Uterus (tissue), 4 donors: ENCODE measurements at places on chromosomes 2 and 18. TPM values are rescaled to one million over a fixed set of nuclear protein-coding genes. Genes with fewer than 3 reads are reported as not detected.

The FIGLA gene
- not detected for total RNA-seq

The LRRTM1 gene
- not detected for total RNA-seq

The MYO1B gene
- total RNA-seq, result 42.6 TPM

DNA sequence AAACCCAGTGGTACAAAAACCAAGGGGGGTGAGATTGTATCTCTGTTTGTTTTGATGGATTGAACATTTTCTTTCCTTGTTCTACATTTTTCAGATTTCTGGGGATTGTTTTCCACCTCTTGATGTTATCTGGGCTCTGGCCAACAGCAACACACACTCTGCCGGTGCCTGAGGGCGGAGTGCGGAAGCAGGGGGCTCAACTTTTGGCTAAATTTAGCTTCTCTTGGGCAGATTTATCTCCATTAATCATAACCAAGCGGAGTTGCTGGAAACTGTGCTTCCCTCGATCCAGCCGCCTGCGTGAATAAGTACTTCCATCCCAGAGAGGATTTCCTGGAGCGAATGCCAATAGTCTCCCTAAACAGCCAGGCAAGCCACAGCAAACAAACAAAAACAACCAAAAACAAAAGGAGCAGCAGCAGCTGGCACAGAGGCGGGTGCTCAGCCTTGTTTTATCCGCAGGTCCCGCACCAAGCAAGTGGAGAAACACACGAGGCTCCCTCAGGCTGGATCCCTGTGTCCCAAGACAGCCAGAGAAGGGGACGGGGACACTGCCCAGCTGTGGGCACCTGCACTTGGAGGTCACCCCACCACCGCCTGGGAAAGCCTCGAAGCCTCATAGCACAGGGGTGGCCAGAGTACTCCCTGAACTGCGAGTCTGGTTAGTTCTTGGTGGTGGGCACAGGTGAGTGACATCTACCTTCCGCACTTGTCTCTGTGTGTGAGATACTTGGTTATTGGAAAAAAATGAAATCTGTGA, 143.4 kb downstream of the NDUFA10 start:
- peak overlapping the region; percentile 47 for H3K27ac ChIP-seq
- no peaks in the 10 kb centered on the region for H3K36me3 ChIP-seq
- H3K4me3 ChIP-seq, result no peak overlapping the region
- DNase-seq, result peak; percentile 36

- no peak overlapping the region for H3K27ac ChIP-seq
- no peaks in the 10 kb centered on the region for H3K4me1 ChIP-seq
- no peak for DNase-seq
- no peak overlapping the region for H3K4me3 ChIP-seq
Measured at GRCh38 chr2:24055750-24056149, 6.2 kb downstream of the FKBP1B start.

- no peak overlapping the region for H3K4me3 ChIP-seq
- no peak overlapping the region for H3K27ac ChIP-seq
- H3K4me1 ChIP-seq, result no peaks in the 10 kb centered on the region
- DNase-seq, result no peak
- no peaks in the 10 kb centered on the region for H3K27me3 ChIP-seq
Measured at GRCh38 chr2:23065936-23066335, 319.0 kb upstream of the KLHL29 start.

The PLGLB1 gene
- 4.9 TPM for total RNA-seq

The EFEMP1 gene
- total RNA-seq, result 296 TPM

GRCh38 chr2:200136655-200137054, 169.8 kb upstream of the SPATS2L start:
- H3K27ac ChIP-seq, result no peak overlapping the region
- H3K4me1 ChIP-seq, result no peaks in the 10 kb centered on the region
- no peaks in the 10 kb centered on the region for H3K36me3 ChIP-seq
- no peak overlapping the region for H3K4me3 ChIP-seq
- no peaks in the 10 kb centered on the region for H3K27me3 ChIP-seq
- no peak for DNase-seq

- DNase-seq, result peak; percentile 24
- H3K27ac ChIP-seq, result peak within 1 kb of the TSS; percentile 70
- no peaks in the 10 kb centered on the region for H3K27me3 ChIP-seq
- peak within 1 kb of the TSS; percentile 53 for H3K4me3 ChIP-seq
Measured at GRCh38 chr2:234496835-234497593, at the start of gene ARL4C. Gene ARL4C, minus strand, starts transcription at chr2:234497081. Its CDS starts 495 bp downstream, at chr2:234496586.

The M1AP gene
- not detected for total RNA-seq

DNA sequence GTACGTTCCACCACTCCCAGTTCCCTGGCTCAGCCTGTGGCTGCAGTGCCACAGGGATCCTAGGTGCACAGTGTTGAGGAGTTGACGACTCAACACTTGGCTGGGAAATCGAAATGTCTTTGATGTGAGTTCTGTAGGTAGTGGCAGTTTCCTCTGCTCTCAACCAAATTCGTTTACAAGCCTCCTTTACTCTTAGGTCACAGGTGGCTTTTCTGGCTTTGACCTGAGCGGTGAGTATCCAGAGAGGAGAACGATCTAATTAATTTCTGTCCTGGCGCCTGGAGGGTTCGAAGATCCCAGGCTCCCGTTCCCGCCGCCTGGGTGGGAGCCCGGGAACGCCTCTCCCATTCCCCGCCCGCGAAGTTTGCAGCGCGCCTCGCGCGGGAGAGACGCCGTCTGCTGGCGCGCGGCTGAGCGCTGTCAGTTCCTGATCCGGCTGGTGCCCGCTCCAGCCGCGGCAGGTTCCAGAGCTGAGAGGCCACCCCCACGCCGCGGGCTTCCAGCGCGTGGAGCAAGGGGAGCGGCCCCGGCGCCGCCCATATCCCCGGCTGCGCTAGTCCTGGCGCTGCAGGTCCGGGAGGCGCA, at the start of gene LAMA3:
LAMA3 (plus strand) TSS at position 423 of the 585 bp plus-strand sequence. CDS start 231 bp downstream, outside the sequence.
- H3K36me3 ChIP-seq, result no peaks in the 10 kb centered on the region
- no peaks in the 10 kb centered on the region for H3K4me1 ChIP-seq
- H3K4me3 ChIP-seq, result peak within 1 kb of the TSS; percentile 58
- DNase-seq, result peak; percentile 68
- peak within 1 kb of the TSS; percentile 81 for H3K27ac ChIP-seq

The DDX18 gene
- 30.2 TPM for total RNA-seq

GRCh38 chr2:118168615-118169014, 80.3 kb downstream of the INSIG2 start:
- no peaks in the 10 kb centered on the region for H3K4me1 ChIP-seq
- H3K4me3 ChIP-seq, result no peak overlapping the region
- no peak for DNase-seq
- H3K27me3 ChIP-seq, result no peaks in the 10 kb centered on the region

DNA sequence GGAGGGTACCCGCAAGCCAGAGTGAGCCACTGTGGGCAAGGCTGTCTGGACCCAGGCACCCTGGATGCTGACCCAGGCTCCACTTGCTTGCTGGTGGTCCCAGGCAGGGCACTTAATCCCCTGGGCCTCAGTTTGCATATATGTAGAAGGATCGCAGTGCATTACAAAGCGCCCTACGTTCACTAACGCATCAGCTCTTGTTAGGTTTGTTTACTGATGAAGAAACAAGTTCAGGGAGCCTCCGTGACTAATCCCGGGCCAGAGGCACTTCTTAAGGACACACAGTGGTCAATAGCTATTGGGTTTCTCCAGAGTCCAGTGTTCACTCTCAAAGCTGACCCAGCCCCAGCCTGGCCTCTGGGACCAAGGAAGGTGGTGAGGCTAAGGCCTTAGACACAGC, 70.2 kb downstream of the LBH start:
- H3K27me3 ChIP-seq, result no peaks in the 10 kb centered on the region
- H3K36me3 ChIP-seq, result no peaks in the 10 kb centered on the region
- H3K4me1 ChIP-seq, result no peaks in the 10 kb centered on the region

The ACKR3 gene
- 18.0 TPM for total RNA-seq

GRCh38 chr2:71125506-71126294, 4.3 kb downstream of the MCEE start:
- H3K36me3 ChIP-seq, result no peaks in the 10 kb centered on the region
- no peak for DNase-seq
- H3K27ac ChIP-seq, result no peak overlapping the region
- no peaks in the 10 kb centered on the region for H3K4me1 ChIP-seq

The HOXD12 gene
- 0.76 TPM for total RNA-seq

The ANO7 gene
- not detected for total RNA-seq

DNA sequence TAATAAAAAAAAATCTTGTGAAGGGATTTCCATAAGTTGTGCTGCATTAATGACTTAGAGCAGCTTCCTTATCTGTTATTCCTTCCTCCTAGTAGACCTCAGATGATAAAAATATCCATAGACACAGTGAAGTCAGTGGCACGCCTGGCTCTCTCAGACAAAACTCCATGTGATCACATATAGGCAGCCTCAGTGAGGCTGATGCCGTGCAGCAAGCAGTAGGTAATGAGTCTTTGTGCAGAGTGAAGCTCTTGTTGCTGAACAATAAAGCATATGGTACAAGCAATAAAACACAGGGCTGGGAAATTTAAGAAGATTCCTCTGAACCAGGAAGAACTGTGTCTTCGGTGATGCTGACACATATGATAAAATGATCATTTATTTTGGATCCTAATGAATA, 102.7 kb downstream of the CSRNP3 start:
- peak overlapping the region; percentile 34 for H3K27ac ChIP-seq
- H3K36me3 ChIP-seq, result no peaks in the 10 kb centered on the region
- no peaks in the 10 kb centered on the region for H3K4me1 ChIP-seq
- no peak for DNase-seq
- H3K4me3 ChIP-seq, result no peak overlapping the region

The LRPPRC gene
- total RNA-seq, result 89.6 TPM

- no peak overlapping the region for H3K4me3 ChIP-seq
- H3K36me3 ChIP-seq, result no peaks in the 10 kb centered on the region
- no peaks in the 10 kb centered on the region for H3K27me3 ChIP-seq
- no peaks in the 10 kb centered on the region for H3K4me1 ChIP-seq
Measured at GRCh38 chr2:26989156-26989555, 18.7 kb downstream of the MAPRE3 start.

DNA sequence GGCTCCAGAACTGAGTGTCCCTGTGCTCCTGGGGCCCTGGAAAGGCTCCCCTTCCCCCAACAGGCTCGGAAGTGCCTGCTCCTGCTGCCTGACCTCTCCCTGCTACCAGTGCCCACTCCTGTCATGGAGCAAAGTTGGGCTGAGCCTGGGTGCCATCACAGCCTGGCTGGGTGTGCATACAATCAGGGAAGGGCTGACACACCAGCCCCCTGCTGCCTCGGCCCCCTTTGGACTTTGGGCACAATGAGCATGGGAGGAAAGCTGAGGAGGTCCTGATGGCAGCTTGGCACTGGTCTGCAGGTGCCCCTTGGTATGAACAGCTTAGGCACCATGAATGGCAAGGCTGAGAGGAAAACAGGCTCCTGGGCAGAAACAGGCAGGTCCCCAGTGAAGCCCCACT, 405.0 kb downstream of the PID1 start:
- H3K36me3 ChIP-seq, result no peaks in the 10 kb centered on the region
- H3K4me1 ChIP-seq, result no peaks in the 10 kb centered on the region
- H3K27me3 ChIP-seq, result no peaks in the 10 kb centered on the region
- no peak overlapping the region for H3K4me3 ChIP-seq

DNA sequence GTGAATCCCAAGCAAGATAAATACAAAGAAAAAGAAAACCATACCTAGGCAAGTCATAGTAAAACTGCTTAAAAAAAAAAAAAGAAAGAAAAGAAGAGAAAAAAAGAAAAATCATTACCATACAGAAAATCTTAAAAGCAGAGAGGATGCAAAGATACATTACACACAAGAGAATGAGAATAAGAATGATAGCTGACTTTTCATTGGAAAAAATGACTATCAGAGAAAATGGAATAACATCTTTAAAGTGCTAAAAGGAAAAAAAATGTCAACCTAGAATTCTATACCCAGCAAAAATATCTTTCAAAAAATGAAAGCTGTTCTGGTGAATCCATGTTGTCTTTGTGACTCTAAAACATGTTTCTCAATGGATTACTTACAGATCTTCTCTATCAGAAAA, 66.2 kb downstream of the REEP1 start:
- no peak overlapping the region for H3K4me3 ChIP-seq
- no peak overlapping the region for H3K27ac ChIP-seq
- H3K27me3 ChIP-seq, result no peaks in the 10 kb centered on the region
- no peaks in the 10 kb centered on the region for H3K36me3 ChIP-seq
- H3K4me1 ChIP-seq, result no peaks in the 10 kb centered on the region
- no peak for DNase-seq

DNA sequence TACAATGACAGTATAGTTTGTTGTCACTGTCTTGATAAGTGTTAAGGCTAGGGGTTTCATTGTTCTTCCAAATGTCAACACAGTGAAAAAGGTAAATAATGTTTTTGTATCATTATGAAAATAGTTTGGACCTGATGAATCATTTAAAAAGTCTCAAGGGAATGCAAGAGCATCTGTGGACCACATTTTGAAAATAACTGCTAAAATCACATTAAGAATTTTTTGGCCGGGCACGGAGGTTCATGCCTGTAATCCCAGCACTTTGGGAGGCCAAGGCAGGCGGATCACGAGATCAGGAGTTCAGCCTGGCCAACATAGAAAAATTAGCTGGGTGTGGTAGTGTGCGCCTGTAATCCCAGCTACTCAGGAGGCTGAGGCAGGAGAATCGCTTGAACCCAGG, 10.3 kb downstream of the SCN1A start:
- DNase-seq, result no peak
- no peaks in the 10 kb centered on the region for H3K27me3 ChIP-seq
- H3K4me3 ChIP-seq, result no peak overlapping the region
- H3K36me3 ChIP-seq, result no peaks in the 10 kb centered on the region
- no peaks in the 10 kb centered on the region for H3K4me1 ChIP-seq
- no peak overlapping the region for H3K27ac ChIP-seq

GRCh38 chr18:42459873-42460272, 504.8 kb downstream of the PIK3C3 start:
- H3K36me3 ChIP-seq, result no peaks in the 10 kb centered on the region
- no peaks in the 10 kb centered on the region for H3K4me1 ChIP-seq
- H3K27ac ChIP-seq, result no peak overlapping the region
- no peaks in the 10 kb centered on the region for H3K27me3 ChIP-seq

DNA sequence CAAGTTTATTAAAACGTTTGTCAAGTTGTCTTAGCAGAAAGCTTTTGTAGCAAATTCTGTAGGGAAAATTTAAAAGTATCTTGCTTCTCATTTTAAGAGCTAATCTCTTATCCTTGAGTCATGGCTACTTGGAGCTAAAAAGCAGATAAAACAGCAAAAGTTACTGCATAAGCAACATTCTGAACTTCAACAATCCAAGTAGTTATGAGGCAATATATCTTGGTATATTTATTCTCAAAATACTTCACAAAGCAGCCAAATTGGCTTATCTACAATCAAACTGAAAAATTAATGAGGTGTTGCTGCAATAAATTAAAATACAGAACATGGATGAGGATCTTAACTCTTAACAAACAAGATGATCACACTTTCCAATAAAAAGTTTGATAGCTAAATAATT, 306.5 kb downstream of the PIEZO2 start:
- no peak overlapping the region for H3K4me3 ChIP-seq
- no peak overlapping the region for H3K27ac ChIP-seq
- no peaks in the 10 kb centered on the region for H3K4me1 ChIP-seq
- DNase-seq, result no peak

- peaks cover 14% of the 10 kb centered on the region for H3K4me1 ChIP-seq
- peak overlapping the region; percentile 99 for H3K27ac ChIP-seq
- peak; percentile 38 for DNase-seq
- H3K36me3 ChIP-seq, result no peaks in the 10 kb centered on the region
- H3K27me3 ChIP-seq, result no peaks in the 10 kb centered on the region
Measured at GRCh38 chr2:86622519-86623042, 1.1 kb downstream of the RNF103 start.
